ENCODE measurements at places on chromosomes 12 and 14.

GRCh38 chr14:50110323-50111037 lies 5.9 kb downstream of the VCPKMT start:
- DNase-seq = no peak

DNA sequence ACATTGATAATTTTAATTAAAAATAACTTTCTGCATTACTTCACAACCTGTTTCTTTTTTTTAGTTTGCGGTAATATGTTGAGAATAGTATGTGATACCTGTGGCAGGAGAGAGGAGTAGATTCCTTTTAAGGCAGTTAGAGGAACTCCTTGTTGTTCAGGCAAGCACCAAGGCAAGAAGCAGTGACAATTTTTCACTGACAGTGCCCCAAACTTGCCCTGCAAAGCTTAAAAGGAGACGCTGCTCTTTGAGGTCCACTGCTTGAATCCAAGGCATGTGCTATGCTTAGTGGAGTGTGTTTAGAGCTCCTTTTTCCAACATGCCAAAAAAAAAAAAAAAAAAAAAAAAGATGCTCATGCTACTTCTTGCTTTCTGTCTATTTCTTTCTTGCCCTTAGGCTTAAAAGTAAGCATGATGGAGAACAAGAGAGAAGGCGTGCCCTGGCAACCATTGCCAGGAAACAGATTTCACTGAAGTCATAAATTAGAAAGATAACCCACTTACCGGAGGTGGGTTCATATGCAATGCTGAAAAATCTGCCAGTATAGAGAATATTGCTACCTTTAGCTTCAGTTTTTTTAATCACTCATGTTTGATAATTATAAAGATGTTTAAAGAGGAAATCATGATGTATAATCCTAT lies 58.3 kb upstream of the DYRK2 start:
- no peak for DNase-seq

DNA sequence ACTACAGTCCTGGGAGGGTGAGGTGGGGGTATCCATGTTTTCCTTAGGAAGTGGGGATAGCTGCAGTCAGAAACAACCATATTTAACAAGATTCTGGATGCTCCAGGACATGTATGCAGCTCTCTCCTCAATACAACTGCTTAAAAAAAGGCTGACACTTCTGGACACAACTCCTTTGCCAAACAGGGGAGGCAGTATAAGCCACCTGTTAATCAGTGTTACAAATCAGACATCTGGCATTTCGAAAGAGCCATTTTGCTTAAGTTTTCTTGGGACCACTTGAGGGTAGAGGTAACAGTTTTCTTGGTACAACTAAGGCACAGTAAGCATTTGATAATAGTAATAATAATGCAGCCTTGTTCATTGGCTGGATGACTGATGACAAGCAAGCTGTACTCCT lies 47.1 kb downstream of the RPGRIP1 start:
- DNase-seq = no peak

DNA sequence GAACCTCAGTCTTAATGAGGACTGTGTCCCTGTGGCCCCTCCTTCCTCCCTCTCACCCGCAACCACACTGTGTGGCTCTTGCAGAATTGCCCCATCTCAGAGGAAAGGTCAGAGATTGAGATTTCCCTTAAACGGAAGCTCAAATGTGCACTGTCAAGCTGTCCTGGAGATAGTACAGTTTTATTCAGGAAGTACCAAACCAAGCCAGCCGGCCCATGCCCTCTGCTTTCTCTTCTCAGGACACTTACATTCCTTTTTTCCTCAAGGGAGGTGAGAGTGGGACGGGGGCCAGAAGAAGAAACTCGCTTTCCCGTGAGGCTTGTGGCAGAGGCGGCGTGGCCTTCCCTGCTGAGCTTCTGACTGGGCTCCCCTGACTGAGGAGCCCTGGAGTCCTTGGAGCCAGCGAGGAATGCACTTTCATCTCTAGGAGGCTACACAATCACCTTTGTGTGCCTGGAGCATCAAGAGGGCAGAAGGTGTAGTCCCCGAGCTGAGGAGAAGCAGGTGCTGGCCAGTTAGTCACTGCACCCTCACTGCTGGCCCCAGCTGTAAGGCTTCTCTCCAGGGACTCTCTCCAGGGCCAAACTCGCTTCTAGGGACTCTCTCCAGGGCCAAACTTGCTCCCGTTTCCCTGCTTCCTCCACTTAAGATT lies 24.1 kb upstream of the ATP2A2 start:
- DNase-seq = no peak

- no peak for DNase-seq
Observed at GRCh38 chr14:65206448-65207096, 104.3 kb upstream of the MAX start.

DNA sequence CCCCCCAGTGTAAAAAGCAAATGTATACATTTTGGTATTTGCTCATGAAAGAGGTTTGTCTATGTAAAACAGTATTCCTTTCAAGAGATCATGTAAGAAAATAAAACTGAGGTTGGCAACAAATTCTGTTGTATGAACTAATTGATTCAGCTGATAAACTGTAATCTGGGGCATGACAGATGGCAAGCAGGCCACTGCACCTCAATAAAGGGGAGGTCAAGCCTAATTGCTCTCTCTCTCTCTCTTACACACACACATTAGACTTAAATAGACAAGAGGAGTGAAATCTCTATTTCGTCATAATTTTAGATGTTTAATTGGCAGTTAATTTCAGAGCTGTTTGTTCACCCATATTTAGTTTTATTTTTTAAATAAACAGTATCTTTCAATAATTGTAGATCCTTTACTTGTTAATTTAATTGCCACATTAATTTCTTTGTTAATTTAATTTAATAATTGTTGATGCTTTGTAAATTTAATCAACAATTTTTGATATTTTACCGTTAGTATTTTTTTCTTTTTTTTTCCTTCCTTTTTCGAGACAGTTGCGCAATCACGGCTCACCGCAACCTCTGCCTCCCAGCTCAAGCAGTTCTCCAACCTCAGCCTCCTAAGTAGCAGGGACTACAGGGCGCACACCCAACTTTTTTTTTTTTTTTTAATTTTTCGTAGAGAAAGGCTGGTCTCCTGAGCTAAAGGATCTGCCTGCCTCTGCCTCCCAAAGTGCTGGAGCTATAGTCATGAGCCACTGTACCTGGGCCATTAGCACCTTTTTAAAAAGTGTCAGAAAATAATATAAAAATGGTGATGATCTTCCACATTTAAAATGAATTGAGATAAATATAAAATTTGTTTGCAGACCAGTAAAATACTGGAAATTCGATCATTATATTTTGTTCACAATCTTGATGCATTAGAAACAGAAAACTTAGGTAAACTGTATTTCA lies 577.7 kb downstream of the SLC16A7 start:
- DNase-seq = no peak

GRCh38 chr14:33569821-33570687 lies 380.8 kb downstream of the EGLN3 start:
- no peak for DNase-seq

DNA sequence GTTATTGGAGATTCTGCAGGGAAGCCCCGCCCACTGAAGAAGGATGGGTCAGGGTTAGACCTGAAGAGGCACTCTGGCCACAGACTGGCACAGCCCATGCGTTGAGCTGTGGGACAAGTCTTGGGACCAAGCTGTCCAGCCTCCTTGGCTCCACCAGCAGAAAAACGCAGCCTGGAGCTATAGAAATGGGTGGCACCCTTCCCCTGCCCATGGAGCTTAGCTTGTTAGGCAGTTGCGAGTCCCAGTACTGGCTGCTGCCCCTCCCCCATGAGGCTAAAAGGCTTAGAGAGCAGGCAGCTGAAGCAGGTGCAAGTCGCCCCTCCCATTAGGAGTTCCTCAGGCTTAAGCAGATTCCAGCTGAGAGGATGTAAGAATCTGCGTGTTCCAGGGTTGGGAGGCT lies 1124.0 kb upstream of the TMEM132C start:
- DNase-seq = no peak

DNA sequence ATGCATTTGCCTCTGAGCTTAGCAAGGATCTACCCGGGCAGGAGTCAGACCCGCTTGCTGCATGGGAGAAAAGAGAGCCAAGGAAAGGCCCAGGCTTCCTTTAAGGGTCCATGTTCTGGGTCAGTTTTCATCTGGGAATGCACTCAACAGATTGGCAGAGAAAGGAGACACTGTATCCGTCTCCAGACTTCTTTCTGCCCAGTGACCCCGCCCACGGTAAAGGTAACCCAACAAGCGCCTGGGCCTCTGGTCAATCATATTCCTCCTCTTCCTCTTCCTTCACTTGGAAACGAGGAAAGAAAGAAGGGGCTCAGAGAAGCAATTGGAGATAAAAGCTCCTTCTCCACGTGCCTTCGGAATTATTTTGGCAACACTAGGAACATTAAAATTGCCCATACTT lies 27.1 kb upstream of the TCP11L2 start:
- DNase-seq = no peak

GRCh38 chr12:1851151-1851701 lies 30.9 kb downstream of the LRTM2 start:
- DNase-seq = no peak

DNA sequence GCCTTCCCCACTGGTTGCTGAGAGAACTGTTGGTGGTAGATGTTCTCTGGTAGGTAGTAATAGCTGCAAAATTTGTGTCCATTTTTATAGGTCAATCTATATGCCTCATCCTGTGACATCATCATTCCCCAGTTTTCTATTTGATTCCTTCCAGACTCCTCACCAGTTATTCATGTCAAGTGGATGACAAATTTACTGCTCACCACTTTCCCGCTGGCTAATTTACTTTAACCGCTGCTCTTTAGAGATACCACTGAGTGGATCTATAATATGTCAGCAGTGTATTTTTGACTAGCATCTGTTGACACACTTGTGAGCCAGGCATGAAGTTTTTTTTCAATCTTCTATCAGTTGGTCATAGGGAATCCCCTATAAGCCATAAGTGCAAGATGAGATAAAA lies 24.6 kb downstream of the GPR65 start:
- no peak for DNase-seq

DNA sequence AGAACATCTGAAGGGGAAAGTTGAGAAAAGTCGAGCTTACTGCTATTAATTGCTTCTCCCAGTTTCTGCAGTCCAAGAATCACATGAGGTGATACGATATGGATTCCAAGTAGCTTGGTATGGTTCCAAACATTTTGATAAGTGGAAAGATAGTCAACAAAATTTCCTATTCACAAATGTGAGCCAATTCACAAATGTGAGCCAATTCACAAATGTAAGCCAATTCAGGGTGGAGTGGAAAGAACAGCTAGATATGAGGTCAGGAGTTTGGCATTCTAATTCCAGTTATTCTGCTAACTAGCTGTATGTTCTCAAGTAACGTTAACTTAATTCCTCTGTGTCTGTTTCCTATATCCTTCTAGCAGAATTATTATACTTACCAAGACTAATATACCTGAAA lies 37.6 kb upstream of the DHRS4 start:
- DNase-seq = no peak

DNA sequence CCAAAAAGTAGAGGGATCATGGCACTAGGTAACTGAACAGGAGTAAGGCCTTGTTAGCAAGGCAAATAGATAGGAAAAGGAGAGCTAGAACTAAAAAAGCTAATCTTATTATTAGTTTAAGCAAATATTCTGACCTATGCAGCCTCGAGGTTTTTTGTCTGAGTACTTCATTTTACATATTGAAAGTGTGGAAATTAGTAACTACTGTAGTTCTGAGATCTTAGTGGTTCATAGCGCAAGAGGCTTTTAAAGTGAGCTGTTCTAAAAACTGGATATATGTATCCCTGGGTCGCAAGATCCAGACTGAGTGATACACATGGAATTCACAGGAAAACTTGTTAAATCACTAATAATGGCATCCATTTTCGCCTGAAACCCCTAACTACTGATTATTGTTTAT lies 411.0 kb upstream of the SOX5 start:
- DNase-seq = no peak

GRCh38 chr14:93984987-93985410 lies 8.6 kb upstream of the ASB2 start:
- no peak for DNase-seq

- DNase-seq = no peak
Observed at GRCh38 chr14:100679707-100680438, 46.8 kb upstream of the DLK1 start.

- DNase-seq = no peak
Observed at GRCh38 chr12:92764831-92765230, 62.0 kb downstream of the PLEKHG7 start.

GRCh38 chr12:87439990-87440827 lies 589.0 kb downstream of the C12orf50 start:
- no peak for DNase-seq

GRCh38 chr14:63544591-63545299 lies 1.6 kb upstream of the PPP2R5E start:
- no peak for DNase-seq
